Stimulated activated CD4-positive, alpha-beta T cell treated with anti-CD3 and anti-CD28 coated beads, Interleukin-12 subunit alpha, Interleukin-12 subunit beta, amount 100 ng/mL, for 48 hours (primary cell): ENCODE measurements at places on chromosomes 7 and 10.

DNA sequence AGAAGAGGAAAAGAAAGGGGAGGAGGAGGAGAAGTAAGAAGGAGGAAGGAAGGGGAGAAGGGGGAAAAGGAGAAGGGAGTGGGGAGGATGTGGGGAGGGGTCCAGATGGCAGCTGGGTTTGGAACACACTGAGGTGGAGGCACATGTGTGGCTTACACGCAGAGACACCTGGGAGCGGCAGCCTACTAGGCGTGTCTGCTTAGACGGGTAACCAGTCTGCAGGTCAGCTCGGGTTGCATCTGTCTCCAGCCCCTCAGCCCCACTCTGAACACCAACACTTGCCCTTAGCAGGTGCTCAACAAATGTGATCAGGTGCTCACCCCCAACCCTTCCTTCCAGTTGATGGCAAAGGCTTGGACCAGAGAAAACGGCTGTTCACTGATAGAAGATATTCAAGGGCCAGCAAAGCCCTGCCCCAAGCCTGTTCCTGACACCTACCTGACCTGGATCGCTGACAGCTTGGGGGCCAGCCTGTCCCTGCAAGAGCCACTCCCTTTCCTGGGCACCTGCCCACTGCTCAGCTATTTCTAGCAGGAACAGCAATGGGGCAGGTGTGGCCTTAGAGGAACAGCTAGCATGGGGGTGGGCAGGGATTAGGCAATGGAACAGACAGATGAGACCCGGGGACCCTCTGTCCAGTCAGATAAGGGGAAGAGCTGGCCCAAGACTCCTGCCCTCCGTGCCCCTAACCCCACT is 70.5 kb downstream of the SH3PXD2A start:
- no peak for DNase-seq

GRCh38 chr7:148828965-148829364 is 55.1 kb downstream of the EZH2 start:
- no peak for DNase-seq

DNA sequence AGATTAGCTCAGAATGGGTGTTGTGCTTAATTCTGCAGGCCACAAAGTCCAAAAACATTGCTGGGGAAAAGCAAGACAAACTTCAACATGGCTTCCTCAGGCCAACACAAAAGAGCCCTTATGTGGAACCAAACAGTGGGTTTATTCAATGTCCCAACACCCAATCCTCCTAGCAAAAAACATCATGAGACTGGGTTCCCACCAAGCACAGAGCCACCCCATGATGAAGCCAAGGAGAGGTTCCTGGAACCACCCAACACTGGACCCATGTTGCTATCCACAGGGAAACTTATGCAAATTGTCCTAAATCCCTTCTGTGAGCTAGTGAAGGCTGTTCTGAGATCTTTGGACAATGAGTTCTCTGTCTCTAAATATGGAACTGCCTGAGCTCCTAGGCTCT is 24.0 kb downstream of the SLC25A13 start:
- DNase-seq = no peak

DNA sequence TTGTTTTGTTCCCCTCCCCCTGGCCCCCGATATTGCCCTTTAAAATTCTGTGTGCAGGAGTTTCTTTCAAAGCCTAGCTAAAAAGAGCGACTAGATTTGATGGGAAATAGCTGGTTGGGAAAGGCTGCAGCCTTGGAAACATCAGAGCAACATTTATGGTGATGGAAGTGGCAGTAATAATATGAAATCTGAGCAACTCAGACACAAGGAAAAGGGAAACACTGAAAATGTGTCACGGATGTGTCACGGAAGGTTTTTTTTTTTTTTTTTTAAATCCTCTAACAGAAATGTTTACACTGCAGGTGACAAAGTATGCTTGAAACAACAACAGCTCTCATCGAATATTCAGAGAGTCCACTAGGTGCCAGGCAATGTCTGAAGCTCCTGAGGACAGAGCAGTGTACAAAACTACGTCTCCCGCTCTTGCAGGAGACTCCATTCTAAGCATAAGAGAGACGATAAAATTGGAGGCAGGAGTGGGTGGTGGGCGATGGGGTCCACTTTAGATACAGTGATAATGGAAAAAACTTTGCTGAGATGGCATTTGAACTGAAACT is 143.0 kb downstream of the RSU1 start:
- no peak for DNase-seq

DNA sequence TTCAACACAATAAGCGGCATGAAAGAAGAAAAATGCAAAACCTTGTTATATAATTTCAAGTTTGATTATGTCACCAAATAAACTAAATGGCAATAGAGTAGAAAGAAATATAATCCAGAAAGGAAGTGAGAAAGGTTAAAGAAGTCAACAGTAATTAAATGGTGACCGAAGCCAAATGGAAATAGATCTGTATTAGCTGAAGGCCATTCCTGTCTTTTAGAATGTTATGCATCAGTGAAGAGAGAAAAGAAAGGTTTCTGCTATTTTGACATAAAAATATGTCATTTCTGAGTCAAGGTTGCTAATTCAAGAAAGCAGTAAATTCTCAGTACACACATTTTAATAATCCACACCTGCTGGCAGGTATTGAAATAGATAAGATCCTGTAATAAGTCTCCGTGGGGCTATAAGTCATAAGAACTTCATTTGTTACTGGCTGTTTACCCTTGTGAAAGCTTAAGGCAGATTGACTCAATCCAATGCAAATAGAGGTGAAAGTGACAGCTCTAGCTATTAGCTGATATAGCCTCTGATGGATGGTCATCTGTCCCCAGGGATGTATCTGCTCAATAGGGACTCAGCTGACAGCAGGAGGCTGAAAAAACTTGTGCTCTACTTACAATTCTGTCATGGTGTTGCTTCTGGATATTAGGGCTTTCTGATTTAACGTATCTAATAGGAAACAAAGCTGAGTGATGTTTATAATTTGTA is 152.1 kb downstream of the FZD1 start:
- DNase-seq = no peak

DNA sequence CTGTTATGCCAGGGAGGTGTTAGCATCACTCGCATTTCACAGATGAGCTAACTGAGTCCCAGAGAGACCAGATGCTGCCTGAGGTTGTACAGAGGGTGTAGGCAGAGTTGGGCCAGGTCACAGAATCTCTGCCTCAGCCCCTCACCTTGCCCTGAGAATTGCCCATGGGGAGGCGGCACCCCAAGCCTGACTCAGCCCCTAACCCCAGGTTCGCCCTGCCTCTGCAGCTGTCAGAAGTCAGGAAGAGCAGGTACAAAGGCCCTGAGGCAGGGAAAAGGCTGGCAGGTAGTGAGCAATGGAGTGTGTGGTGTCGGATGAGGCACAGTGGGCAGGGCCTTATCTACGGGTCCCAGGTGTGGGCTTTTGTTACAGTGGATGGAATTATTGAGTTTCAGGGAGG is 79.4 kb downstream of the MYL10 start:
- DNase-seq = no peak

DNA sequence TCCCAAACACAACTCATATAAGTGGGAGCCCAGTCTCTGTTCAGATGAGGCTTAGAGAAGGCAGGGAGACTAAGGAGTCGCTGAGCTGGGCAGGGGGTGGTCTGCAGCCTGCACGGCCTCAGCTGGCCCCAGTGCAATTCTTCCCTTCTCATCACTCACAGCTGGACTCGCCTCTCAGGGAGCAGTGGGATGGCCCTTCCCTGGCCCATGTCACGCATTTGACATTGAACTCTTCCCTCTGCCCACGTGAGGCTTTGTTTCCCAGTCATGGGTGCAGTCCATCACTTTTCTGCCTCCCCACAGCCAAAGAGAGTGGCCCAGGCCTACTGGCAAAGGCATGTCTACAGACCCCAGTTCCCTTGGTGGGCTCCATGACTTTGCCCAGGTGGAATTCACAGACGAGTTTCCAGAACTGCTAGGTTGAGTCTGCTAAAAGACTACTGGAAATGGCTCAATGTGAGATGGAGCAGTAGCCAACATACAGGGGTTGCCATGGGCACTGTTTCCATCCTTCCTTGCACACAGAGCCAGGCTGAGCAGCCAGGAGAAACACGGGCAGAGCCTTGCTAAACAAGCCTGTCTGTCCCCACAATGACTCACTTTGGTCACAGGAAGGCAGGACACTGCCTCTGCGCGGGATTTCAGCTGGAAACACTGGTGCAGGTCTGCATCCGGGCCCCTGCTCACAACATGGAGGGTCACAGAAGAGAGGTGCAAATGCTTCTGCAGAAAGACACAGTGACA is 90.1 kb downstream of the OAT start:
- DNase-seq = no peak

- no peak for DNase-seq
Observed at GRCh38 chr10:26540601-26541000, 102.5 kb downstream of the APBB1IP start.

GRCh38 chr10:25059990-25060389 is 43.6 kb downstream of the THNSL1 start:
- no peak for DNase-seq

DNA sequence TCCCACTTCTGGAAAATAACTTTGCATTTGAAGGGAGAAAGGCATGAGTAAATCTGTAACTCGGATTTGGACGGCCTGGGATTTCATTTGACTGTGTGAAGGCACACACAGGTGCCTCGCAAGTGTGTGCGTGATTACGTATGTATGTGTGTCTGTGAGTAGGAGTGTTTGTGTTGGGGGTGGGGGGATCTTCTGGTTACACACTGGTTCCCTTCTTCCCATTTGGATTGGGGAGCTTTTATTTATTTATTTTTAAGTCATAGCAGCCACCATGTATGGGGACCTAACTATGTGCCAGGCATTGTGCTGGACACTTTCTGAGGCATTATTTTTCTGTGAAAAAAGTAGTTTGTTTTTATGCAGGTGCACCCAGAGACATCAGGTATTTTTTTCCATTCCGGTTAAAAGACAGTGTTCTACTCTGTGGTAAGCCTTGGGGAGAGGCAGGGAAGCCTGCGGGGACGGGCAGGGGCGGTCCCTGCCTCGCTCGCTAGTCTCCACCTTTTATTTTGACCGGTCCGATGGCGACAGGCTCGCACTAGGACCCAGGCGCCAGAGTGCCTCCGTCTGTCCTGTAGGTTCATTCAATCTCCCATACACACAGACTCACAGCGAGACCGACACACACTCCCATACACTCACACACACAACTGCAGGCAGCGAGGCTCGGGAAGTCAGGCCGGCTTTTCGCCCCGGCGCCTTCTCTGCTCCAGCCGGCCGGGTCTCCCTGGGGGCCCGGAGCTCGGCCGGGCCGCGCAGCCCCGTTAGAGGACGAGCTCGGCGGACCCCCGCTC is at the start of gene MXI1:
TSS of gene MXI1 (plus strand) at position 595 of the 794 bp plus-strand sequence. CDS start 204 bp downstream, outside the sequence.
- no peak for DNase-seq

DNA sequence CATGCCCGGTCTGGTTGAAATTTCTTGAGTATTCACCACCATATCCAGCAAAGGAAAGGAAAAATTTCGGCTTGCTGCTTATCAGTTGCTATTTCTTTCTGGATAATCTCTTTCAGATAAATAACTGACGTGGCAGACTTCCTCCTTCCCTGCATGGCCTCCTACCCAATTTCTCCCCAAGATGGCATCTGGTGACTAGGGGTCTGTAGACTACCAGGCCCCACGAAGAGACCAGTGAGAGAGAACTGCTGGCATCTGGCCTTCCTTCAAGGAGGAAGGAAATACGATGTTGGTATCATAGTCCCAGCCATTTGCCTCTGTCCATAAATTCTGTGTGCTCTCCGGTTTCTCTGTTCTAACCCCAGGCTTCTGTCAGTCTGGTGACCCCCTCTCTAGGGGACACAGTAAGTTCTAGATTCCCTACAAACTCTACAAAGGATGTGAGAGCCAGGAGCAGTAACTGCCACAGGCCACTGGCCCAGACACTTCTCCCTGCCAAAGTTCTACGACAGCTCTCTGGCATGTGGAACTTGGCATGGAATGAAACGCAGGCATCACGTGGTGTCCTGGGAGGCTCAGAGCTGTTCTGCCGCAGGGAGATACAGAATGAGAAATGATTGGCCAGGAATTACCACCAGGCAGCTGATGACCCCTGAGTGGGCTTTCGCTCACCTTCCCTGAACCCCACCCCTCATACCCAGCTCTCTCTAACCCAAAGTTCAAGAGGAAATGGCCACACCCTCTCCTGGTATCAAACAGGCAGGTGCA is 30.0 kb upstream of the MSRB2 start:
- no peak for DNase-seq

- DNase-seq = no peak
Observed at GRCh38 chr10:7205656-7206055, 205.2 kb downstream of the SFMBT2 start.

DNA sequence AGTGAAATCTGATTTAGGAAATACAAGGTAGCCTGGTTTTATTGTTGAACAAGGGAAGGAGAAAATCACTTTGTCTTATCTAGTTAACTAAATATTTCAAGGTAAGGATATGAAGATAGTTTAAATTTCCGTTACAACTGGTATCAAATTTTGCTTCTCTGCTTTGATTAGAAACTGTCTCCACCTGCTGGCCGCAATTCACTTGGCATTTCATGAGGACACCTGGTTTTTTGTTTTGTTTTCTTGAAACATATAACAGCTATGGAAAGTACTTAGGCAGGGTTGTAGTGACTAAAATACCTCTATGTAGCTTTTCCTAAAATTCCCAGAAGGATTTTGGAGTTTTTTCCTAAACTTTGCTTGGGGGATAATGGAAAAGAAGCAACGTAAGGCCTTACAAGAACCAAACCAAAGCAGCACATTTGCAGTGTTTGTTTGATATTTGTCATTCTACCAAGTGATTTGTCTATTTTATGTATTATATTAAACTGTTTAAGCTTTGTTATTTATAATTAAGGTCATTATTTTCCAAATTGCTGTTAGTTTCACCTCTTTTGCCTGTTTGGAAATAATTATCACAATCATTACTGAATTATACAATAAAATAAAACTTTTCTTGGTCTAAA is 73.6 kb downstream of the AHCYL2 start:
- peak; percentile 30 for DNase-seq

GRCh38 chr10:8065651-8066050 is 11.2 kb downstream of the GATA3 start:
- DNase-seq = no peak

GRCh38 chr10:30412901-30413300 is 21.1 kb upstream of the MAP3K8 start:
- no peak for DNase-seq

DNA sequence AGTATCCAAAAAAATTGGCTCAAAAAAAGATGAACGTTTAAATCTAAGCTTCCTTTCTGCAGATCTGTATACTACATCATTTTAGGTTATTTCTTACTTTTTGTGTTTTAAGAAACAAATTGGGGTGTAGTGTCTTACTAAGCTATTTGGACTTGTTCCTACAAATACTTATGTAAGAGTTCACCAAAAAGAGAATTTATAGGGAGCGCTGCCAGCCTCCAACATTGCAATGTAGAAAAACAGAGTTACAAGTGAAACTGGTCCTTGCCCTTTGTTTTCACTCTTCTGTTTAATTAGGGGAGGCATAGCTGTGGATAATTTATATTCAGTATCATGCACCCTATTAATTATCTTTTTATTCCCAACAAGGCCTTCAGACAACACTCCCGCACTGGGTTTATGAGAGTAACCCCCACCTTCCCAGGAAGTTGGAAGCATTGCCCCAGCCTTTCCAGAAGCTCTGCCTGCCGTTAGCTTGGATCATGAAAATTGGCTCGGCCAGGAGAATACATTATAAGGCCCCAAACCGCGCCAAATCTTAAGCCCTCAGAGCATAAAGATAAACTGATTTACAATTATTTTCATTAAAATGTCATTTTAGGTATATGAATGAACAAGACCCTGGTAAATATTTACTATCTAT is 261.8 kb upstream of the KLF6 start:
- DNase-seq = no peak
